ENCODE measurements at places on chromosomes 1 and 21.

DNA sequence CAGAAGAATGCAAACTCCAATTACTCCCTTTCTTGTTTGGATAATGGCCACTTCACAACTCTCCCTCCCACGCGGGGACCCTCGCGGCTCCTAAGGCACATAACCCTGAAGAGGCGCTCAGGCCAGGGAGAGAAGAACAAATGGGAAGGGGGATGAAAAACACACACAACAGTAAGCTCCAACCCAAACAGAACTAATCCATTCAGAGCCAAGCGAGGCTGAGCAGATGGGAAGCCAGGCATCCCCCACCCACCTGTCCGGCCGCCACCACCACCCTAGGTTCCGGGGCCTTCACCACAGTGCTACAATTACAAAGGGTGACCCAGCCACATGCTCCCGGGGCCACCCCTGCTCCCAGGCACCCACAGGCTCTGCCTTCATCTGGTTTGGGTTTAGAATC is 101.5 kb downstream of the MRPL37 start:
- no peak for DNase-seq

DNA sequence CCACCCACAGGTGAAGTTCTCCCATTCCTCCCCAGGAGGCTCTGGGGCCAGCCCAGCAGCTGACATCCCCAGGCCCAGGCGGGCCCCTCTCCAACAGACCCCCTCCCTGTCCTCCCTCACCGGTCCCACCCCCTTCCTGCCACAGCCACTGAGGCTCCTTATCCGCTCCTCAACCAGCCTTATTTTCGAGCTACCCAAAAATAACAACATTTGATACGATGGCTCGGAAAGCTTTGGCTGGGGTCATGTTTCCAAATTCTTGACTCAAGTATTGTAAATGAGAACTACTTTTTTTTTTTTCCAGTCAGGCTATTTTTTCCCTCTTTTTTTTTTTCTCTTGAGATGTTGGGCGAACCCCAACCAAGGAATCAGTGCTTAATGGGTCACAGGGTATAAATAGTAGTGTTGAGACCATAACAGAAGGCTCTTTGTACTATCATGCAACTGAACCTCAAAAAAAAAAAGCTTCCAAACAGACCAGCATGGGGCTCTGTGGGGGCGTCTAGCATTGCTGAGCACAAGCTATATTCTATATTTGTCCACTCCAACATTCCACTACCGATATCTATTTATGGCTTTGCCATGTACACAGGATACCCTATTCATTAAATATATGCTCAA is 27.2 kb downstream of the IRF2BP2 start:
- no peak for DNase-seq

GRCh38 chr1:94661431-94661932 is 119.9 kb upstream of the F3 start:
- no peak for DNase-seq

GRCh38 chr1:214933375-214933774 is 149.2 kb upstream of the KCNK2 start:
- DNase-seq, result no peak

GRCh38 chr1:222769181-222769580 is 32.2 kb downstream of the FAM177B start:
- DNase-seq, result no peak

GRCh38 chr21:31557421-31558188 is 101.9 kb upstream of the SOD1 start:
- DNase-seq, result no peak

DNA sequence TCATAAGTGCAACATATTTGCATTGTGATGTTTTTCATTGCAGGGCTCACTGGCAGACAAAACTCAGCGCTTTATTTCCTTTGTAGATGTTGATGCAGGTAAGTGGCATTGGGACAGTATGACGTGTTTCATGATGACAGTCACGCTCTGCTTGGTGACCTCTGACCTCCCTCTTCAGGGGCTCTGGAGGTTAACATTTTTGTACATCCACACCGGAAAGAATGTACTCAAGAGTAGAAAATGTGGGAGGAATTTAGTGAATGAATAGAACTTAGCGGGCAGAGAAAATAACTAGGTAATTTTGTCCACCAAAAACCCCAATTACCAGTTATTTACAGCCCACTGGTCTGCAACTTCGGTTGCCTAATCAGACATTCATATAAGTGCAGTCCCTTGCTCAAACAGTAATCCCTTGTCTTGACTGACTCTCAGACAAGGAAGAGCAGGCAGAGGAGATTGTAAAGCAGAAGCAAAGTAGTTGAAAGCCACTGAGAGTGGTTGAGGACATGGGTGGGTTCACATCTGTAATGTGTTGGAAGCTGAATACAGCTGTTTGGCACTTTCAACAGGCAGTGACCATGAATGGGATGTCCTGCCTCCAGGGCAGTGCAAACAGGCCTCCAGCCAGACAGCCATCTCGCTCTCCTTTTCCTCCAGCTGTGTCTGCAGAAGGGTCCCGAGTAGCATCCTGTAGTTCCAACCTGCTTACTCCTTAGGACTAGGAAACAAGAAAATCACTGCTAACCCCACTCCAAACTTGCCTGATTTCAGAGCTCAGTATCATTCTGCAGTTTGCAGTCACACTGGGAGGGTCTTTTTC is 188.9 kb downstream of the NRIP1 start:
- no peak for DNase-seq

DNA sequence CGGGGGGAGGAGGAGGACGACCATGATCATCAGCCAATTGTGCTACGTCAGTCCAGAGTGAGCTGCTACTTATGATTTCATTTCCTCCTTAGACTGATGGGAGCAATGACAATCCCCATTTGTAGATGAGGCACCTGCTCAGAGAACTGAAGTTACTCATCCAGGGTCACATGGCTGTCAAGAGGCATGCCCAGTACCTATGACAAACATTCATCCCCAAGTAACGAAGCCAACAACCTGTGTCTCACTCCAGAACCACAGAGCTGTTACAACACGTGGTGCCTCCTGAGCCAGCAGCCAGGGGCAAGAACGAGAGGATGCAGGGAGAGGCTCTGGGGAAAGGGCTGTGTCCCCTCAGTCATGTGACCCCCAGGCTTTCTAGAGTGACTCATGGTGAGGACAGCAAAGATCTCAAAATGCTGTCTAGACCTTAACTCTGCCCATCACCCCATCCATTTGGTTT is 93.6 kb downstream of the SIM2 start:
- no peak for DNase-seq

- no peak for DNase-seq
Observed at GRCh38 chr21:43357715-43358430, 69.1 kb downstream of the SIK1 start.

DNA sequence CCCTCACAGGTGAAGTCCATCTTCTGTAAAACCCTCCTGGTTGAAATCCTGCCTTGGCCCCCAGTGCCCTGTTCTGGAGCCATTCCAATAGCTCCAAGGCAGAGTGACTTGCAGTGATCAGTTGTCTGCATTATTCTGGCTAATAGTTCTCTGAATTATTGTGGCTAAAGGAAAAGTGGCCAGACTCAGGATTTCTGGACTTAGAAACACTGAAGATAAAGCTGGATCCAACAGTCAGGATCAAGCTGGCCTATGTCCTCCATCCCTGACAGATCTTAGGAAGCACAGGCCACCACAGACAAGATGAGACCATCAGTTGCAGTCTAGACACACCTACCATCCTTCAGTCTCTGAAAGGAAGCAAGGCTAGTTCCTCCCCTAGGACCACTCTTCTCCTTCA is 801 bp upstream of the C2CD4D start:
- no peak for DNase-seq

GRCh38 chr1:40763742-40764532 is 19.6 kb upstream of the KCNQ4 start:
- no peak for DNase-seq

DNA sequence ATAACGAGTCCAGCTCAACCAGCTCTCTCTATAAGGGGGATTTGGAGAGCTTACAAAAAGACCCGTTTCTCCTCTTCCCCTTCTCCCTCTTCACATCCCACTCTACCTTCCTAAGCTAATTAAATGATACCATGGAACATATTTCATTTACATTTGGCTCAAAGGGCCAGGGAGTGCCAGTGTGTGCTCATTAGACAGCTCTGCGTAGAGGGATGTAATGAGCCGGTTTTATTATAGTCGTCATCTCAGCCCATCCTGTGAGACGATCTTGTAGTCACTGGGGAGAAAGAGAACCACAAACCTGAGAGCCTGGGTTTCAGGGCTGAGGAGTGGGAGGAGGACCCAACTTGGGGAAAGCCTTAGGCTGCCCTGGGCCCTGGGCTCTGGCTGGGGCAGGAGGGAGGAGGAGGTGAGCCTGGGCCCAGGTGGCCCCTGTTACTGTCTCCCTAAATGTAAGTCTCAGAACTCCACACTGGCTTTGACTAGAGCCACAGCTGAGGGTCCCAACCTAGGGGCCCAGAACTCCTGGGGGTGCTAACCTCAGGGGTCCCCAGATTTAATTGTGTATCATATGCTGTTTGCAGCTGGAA is 354.6 kb downstream of the MATN1 start:
- DNase-seq, result no peak

GRCh38 chr1:177809819-177810218 is 160.0 kb downstream of the SEC16B start:
- DNase-seq, result no peak

GRCh38 chr1:78369546-78369945 is 121.2 kb upstream of the PTGFR start:
- no peak for DNase-seq

DNA sequence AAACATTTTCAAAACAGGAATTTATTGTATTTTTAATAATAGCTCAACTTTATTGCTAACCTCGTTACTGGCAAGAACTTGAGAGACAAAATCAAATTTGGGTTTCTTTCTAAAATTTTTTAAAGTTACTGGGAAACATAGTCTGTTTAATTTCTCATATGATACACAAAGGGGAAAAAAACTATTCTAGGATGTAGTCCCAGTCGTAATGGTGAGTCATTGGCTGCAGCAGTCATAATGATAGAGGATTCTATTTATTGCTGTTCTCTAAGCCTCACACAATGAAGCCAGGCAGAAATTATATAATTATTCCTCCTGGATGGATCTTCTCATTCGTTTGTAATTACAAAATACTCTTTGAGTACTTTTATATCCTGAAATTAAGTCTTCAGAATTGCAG is 326.5 kb upstream of the SGIP1 start:
- no peak for DNase-seq

- DNase-seq, result no peak
Observed at GRCh38 chr1:8338526-8339202, 20.8 kb downstream of the SLC45A1 start.

GRCh38 chr21:34857122-34857713 is 188.4 kb downstream of the CLIC6 start:
- DNase-seq, result no peak

GRCh38 chr1:17831597-17831996 is 76.5 kb downstream of the ACTL8 start:
- DNase-seq, result no peak

GRCh38 chr1:79587229-79587628 is 580.7 kb upstream of the ADGRL4 start:
- no peak for DNase-seq

DNA sequence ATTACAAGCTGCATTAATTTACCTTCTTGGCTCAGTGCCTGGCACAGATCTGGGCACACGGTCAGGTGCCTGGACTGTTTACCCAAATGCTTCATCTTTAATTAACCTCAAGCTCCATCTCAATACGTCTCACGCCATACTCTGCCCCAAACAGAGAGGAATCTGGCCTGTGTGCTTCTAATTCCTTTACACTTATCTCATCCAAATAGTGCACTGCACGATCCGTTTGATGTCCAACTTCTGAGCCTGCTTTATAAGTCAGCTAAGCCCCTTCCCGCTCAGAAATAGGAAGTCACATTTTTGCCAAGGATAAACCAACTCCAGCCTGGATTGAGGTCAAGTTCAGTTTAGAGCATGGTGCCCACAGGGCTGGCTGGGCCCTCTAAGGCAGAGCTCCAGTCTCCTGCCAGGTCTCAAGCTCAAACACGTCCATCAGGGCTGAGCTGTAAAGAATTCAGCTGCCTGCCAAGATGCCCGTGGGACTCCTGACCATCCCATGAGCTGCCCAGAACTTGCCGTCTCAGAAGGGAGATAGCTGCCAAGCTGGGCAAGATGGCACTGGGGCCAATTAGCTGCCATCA is 233.5 kb downstream of the TRABD2B start:
- no peak for DNase-seq

DNA sequence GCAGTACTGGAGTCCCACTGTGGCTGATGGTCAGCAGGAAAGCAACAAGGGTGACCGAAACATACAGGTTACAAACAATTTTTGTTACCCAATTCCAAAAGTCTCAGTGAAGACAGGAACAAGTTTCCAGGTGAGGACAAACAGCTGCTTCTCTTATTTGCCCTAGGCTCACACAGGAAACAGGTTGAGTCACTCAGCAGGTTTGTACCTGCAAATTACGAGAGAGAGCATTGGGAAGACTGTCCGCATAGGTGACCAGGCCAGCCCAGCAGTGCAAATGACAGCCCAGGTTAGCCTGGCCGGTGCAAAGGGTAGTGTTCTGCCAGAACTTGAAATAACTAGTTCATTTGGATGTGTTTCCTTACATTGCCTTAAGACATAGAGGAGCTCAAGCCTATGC is 40.0 kb upstream of the DSCAM start:
- DNase-seq, result no peak

DNA sequence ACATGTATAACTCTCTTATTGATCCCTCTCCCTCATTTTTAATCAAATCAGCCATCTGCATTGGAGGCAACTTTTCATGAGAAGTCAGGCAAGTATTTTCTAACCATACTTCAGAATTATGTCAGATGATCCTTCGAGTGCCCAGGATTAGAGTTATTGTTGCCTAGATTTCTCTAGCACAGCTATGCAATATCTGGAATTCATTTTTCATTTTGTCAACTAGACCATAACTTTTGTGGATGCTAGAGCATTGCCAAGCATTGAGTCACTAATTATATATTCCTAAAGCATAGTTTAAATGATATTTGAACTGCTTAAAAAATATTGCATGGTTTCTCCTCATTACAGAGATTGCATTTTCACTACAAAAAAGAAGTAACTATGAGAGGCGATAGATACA is 21.2 kb downstream of the HFM1 start:
- no peak for DNase-seq

DNA sequence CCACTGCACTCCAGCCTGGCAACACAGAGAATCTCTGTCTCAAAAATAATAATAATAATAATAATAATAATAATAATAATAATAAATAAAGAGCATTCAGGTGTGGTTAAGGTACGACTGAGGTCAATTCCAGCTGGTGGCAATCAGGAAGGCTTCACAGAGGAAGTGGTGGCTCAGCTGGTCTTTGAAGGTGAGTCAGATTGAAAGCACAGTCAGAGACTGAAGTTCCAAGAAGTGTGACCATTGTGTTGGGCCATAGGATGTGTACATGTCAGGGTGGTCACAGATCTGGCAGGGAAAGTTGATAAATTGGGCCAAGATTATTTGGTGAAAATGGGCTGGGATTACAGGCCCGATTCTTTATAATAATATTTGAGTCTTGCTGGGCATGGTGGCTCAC is 31.0 kb upstream of the MED18 start:
- DNase-seq, result no peak

DNA sequence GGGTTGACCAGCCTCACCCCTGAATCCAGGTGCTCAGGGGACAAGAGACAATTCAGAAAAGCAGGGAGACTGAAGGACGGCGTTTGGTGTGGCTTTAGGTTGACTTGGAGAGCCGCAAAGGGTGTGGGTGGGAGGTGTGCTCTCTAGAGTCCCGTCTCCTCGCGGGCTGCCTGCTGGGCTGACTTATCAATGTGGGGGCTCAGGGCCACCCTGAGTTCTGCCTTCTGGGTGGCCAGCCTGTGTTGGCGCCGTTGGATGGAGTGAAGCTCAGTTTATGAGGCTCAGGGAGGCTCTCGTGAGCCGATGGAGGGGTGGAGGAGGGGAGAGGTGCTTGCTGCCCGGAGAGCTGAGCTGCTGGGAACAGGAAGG is 13.0 kb downstream of the GPR137B start:
- DNase-seq, result no peak

GRCh38 chr21:18620436-18620835 is 216.9 kb upstream of the TMPRSS15 start:
- no peak for DNase-seq
